ENCODE measurements at places on chromosomes 2 and 18.

DNA sequence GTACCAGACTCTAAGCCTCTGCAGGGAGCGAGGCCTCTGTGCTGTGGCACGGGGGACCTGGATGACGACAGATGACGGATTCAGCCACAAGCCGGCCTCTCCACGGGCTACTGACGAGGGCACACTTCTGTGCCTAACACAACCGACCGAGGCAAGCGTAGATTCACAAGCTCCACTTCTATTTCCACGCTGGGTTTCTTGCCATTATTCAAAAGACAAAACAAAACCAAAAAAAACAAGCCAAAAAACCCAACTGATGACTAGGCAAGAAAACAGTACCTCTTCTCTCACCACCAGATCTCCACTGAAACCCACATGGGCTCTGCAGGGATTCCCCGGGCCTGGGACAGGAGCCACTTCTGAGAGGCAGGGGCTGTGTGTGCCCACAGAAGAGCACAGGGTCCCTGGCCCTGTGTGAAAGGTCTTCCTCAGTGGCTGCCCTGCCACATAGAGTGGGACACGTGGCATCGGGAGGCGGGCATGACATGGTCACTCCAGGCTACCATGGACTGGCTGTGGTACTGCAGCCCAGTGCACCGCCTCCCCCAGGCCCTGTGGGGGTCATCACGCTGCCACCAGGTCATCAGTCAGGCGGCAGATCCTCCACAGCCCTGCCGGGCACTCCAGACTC lies 254.7 kb downstream of the HDAC4 start:
- DNase-seq = no peak

- no peak for DNase-seq
Measured at GRCh38 chr2:207286106-207286505, 120.4 kb upstream of the KLF7 start.

DNA sequence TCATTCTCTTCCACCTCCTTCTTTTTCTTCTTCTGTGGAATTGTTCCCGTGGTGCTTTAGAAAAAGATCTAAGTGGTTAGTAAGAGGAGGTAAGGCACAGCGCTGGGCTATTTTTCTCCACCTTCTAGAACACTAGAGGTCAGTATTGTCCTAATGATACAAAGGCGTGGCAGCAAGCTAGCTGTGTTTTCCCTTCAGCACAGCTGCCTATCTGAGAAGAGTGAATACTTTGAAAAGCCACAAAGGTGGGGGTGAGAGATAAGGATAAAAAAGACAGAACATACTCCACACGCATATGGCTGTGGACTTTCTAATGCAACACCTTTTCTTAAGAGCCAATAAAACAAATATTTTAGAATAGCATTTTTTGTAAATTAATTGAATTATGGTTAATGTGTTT lies 2.1 kb downstream of the CNTNAP5 start:
- DNase-seq = peak; percentile 50

DNA sequence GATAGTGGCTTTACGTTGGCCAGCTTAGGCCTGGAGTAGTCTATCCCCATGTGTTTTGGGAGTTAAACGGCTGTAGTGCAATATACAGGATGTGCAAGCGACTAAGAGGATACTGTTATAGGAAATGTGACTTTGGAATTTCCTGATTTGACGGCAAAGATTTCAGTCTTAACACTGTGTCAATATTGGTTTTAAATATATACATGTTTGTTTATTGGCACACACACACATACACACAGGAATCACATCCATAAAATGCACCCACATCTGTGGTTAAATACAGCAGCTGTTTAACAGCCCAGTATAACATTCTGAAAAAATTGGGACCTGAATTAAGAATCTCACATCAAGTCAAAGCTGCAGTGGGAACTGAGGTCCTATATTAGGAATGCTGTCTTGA lies 347.1 kb downstream of the TXNL1 start:
- DNase-seq = no peak

DNA sequence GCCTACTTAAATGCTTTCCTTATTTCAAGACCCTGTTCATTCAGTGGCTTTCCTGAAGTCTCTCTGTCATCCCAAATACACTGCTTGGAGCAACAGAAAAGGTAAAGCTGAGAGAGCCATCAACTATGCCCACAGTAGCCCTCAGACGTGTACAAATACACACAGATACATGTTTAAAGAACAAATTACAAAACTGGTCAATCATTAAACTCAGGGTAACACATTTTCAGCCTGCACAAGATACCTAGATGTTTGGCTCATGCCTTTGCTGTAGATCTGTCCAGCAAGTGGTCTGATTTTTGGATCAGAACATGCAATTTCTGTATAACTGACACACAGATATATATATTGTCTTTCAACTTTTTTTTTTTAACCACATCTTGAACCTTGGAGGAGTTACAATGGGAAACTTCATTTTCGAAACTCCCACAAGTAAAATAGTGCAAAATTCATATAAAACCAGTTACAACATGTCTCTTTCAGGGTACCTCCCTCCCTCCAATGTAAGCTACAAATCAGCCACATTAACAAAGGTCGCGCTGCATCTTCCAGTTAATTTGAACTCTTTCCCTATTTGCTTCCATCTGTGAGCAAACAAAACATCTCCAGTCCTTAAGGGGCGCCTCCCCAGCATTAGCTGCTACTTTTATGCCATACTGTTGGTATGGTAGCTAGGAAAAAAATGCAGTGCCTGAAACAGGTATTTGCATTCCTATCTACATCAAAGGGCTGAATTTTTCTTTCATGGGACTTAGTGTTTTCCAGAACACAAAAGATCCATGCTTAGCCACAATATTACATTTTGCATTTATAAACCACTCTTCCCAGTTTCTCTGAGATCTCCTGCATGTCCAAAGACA lies 311.9 kb downstream of the NRXN1 start:
- no peak for DNase-seq

DNA sequence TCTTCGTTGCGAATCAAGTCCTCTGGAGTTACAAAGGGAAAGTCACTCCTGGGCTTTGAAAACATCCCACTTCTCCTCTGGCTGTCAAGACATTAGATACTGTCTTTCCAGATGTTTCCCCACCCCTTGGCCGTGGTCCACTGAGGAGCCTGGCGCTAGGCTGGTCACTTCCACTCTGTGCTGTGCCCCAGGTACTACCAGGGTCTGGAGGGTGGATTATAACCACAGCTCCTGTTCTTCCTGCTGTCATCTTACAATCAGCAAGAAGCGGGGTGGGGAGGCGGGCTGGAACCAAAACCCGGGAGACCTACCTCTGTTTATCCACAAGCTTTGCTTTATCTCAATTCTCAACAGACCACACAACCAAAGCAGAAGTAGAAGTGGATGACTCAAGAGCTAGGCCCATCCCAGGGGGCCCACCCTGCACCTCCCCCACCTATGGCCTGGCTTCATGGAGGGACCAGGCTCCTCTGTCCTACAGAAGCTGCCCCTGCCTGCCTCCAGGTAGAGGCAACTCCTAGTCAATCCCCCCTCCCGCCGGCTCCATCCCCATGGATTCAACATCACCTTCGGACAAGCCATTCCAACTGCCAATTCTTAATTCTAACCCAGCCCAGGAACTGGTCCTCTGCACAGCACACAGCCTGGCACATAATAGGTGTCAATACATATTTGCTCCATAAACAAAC lies 17.8 kb downstream of the SMAD7 start:
- no peak for DNase-seq

GRCh38 chr2:19361325-19361990 lies 3.0 kb upstream of the OSR1 start:
- DNase-seq = no peak

DNA sequence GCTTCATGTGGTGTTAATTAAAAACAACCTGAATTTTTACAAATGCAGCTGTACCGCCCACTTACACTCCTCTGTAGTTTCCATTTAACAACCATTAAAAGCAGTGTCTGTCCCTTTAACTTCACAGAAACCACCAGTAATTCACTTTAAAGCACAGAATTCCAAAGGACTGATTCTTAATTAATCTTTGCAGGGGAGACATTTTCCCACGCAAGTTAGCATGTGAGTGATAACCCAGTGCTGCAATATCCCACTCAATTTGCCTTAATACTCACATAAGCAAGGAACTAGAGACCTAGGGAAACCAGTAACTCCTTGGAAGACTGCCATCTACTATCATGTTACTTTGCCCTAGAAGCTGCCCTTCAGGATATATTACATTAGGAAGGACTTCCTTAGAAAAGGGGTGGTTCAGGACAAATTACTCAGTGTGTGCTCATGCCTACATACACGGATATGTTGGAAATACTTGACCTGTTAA lies 102.3 kb downstream of the OSR1 start:
- DNase-seq = no peak

DNA sequence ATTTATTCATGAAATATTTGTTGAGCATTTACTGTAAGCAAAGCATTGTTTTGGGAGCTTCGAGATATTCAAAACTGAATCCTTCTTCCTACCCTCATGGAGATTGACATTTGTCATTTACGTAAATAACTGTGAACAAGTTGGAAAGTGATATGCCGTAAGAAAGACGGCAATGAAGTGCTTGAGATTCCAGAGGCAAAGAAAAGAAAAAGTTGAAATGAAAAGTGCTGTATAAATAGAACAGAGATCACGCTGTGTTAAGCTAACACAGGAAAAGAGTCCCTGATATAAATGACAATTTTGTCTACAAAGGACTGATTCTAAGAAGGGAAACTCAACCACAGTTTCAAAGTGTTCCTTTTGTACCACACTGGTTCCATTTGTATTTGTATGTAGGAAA lies 1.8 kb downstream of the CHRNA1 start:
- DNase-seq = no peak
